T-helper 1 cell (primary cell): ENCODE measurements at places on chromosomes 12 and 14.
A peak's percentile ranks its signal among the peaks of the same experiment; 100 is the strongest.

- no peak for DNase-seq
Measured at GRCh38 chr14:105181549-105182295, 610 bp upstream of the NUDT14 start.

DNA sequence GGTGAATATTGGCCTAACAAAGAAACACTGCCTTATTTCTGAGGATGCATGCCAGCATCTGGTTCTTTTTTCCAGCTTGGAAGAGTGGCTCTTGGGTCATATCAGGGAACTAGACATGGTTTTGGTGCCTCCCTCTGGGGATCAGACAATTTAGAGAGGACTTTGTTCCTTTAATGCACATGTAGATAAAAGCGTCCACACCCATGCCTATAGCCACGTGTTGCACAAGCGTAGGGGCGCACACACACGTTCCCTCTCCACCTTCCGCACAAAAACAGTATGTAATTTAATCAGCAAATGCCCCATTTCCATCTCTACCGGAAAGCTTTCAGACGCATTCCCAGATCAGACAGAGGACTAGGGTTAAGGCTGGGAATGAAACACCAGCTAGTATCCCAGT is 61.7 kb upstream of the RIC8B start:
- DNase-seq, result no peak

GRCh38 chr14:21233457-21234076 is 35.7 kb downstream of the HNRNPC start:
- no peak for DNase-seq

DNA sequence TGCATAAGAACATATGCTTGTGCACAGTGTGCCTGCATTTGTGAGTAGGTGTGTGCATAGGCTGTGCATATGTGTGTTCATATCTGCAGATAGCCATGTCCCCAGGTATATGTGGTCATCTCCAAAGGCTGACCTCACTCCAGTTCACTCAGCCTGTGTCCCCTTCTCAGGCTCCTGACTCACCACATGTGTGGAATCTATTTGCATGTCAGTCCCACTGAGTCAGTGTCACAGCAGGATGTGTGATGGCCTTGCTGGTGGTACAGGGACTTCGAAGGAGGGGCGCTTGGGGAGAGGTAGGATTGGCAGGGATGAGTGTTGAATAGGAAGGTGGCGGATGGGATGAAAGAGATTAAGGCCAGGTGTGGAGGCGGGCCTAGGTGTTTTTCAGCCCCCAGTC is 35.5 kb downstream of the KRT80 start:
- no peak for DNase-seq

DNA sequence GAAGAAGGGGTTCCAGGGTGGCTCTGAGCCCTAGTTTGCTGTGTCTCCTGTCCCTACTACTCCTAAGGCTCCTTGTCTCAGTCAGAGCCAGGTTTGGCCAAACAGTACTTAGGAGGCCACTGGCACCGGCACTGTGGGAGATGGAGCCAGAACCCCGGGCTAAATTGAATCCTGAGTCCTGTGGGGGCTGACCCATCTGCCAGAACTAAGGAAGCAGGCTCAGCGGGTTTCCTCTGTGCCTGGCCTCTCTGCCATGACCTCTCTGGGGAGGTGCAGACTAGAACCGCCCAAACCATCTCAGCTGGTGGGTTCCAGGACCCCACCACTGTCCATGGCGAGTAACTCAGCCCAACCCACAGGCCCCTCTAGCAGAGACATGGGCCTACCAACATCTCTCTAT is 5.5 kb downstream of the ACTN1 start:
- DNase-seq, result no peak

DNA sequence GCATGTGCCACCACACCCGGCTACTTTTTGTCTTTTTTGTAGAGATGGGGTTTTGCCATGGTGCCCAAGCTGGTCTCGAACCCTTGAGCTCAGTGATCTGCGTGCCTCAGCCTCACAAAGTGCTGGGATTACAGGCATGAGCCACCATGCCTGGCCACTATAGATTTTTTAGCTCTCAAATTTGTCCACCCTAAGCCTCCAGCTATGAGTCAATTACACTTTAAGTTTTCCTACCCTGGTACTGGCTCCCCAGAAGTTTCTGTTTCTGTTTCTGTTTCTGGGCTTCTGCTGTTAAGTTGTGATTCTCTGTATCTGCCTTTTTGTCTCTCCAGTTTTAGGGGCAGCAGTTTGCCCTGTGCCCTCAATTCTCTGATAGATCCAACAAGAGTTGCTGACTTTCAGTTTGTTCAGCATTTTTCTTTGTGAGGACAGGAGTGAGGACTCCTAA is 4.4 kb upstream of the TINF2 start:
- no peak for DNase-seq

GRCh38 chr14:51157012-51157411 is 62.1 kb upstream of the TRIM9 start:
- no peak for DNase-seq

DNA sequence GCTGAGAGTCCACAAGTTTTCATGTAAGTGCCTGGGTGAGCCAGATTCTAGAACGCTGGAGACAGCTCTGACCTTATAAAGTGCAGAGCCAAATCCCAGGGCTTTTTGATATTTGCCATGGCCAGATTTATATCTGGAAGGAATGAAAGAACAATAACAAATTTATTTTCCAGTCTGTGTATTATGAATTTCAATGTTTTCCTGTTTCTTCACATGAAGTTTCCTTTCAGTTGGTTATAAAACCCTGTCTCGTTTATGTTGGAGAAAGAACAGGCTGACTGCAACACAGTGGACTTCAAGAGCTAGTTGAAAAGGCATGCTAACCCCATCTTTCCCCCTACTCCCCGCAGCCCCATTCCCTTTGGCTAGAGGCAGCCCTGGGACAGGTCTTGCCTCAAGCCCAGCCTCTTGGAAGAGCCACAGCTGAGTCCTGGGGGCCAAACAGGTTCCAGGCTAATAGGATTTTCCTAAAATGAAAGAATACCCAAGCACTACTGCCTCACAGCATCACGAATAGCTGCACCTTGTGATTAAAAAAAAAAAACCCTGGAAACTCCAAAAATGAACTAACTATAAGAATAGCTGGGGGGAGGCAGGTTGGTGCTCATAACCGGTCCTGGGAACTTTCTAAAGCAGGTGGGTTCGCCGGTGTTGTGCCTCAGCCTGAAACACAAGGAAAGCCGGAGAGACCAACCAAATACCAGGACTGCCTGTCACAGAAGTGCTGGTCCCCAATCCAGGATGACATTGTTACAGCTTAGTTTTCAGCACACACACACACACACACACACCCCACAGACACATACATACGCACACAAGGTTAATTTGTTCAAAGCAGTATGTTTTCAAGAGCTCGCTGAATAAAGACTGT is 1.5 kb downstream of the FBLN5 start:
- no peak for DNase-seq

GRCh38 chr12:131041216-131041967 is 87.7 kb downstream of the ADGRD1 start:
- DNase-seq, result no peak

- DNase-seq, result no peak
Measured at GRCh38 chr12:121089031-121089812, 43.5 kb upstream of the P2RX7 start.

DNA sequence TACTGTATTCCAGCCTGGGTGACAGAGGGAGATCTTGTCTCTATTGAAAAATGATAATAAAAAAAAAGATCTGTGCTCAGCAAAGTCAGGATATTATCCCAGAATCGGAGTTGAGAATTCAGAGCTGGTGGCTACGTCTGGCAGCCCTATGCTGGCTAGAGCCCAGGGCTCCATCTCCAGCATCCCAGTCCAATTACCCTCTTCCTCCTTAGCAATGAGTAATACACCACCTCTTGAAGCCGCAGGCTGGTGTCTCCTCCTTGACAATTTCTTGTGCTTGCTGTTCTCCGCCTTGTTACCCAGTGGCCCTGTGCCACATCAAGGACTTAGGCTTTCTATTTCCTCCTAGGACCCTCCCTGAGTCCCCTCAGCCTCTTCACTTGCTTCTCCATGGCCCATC is 38.4 kb upstream of the DDX11 start:
- no peak for DNase-seq

GRCh38 chr14:53626761-53627160 is 329.9 kb downstream of the BMP4 start:
- DNase-seq, result no peak

GRCh38 chr12:64427988-64428387 is 23.8 kb downstream of the XPOT start:
- no peak for DNase-seq

DNA sequence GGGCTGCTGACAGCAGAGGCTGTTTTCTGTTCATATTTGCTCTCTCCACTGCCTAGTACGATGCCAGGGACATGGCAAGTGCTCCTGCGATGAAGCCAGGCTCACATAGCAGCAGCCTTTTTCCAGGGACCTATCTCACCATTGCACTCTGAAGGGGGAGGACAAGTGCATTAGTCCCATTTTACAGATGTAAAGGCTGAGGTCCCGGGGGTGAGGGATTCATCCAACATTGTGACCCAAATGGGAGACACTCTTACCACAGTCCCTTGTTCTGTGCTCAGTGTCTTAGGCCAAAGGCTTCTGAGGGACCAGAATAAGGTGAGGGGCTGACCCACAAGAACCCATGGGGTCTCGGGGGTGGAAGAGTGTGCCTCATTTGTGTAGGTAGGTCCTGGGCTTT is 21.6 kb upstream of the ESRRB start:
- DNase-seq, result no peak

DNA sequence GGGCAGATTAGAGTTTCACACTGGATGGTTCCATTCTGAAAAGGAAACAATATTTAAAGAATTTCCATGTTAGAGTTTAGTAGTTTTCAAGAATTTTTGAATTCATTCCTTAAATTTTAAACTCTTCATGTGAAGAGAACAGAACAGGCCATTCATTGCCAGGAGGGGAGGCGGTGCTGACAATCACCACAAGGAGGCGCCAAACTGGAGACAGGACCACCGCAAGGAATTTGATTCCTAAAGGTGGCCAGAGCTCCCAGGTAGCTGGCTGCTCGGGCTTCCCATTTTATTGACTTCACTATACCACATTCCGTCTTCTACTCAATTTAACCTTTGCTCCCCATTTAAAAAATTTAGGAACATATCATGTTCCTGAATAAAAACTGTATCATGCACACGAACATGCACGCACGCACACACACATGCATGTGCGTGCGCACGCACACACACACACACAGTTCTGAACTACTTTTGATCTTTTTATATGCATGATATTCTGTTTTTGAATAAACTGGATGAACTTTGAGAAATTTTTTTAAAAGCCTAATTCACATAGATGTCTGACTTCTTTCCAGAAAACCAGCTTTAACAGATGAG is 101.2 kb downstream of the NELL2 start:
- peak; percentile 8 for DNase-seq

GRCh38 chr14:65333943-65334687 is 78.4 kb upstream of the FUT8 start:
- no peak for DNase-seq

DNA sequence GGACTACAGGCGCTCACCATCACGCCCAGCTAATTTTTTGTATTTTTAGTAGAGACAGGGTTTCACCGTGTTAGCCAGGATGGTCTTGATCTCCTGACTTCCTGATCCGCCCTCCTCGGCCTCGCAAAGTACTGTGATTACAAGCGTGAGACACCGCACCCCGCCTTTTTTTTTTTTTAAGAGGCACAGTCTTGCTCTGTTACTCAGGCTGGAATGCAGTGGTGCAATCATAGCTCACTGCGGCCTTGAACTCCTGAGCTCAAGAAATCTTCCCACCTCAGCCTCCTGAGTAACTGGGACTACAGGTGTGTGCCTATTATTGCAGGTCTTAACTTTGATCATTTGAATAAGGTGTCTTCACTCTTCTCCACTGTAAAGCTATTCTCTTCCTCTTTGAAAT is 5.3 kb upstream of the GLTP start:
- DNase-seq, result no peak

DNA sequence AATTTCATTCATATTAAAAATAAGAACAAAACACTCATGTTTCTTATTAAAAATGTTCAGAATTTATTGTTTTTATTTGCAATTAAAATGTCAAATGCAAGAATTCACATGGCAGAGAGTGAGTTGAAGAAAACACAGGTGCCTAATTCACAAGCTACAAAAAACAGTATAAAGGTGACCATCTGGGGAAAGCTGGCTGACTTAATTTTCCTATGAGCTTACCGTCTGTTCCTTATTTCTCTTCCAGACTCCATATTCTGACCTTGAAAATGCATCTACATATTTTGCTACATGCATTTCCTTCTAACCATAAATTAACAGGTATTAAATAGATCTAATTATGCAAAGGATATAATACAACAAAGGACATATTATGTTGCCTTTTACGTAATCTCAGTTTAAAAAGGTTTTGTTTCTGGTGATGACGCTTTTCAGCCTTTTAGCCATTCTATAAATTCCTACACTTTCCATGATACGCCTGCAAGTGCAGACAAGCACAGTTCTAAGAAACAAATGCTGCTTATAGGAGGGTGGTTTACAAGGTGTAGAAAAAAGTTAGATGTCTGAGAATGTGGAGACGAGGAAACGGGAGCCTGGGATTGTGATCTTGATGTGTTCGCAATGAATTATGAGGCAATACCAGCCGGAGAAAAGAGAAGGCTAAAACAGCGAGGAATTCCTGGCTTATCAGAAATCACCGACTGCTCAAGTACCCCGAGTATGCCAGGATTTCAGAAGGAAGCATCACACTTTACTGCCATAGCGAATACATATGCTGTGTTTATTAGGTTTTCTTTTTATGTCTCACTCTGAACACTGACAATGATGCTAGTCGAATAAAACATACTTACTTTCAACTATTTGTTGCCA is 24.6 kb downstream of the LIN7A start:
- DNase-seq, result no peak

- no peak for DNase-seq
Measured at GRCh38 chr12:6352193-6353173, 10.6 kb upstream of the TNFRSF1A start.

DNA sequence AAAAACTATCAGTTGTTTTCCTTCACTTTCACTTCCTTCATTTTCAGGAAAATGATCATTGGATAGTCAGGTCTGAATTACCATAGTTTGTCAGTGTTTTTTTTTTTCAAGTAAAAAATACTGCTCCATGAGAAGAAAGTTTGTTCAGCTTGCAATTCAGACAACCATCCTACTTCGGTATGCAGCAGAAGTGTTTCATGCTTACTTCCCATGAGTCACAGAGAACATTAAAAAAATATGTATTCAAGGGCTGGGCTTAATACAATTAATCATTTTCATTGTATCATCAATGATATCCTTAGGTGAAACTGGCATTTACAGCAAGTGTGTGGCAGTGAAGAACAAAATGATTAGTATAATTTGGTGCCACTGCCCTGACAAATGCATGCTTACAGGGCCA is 21.6 kb downstream of the PYM1 start:
- DNase-seq, result no peak

GRCh38 chr14:95140060-95140858 is 17.1 kb downstream of the DICER1 start:
- no peak for DNase-seq

- DNase-seq, result no peak
Measured at GRCh38 chr14:52089218-52089617, 20.4 kb upstream of the NID2 start.

- no peak for DNase-seq
Measured at GRCh38 chr12:778615-779014, 26.2 kb downstream of the WNK1 start.

- peak; percentile 41 for DNase-seq
Measured at GRCh38 chr14:36069535-36069900, 107.0 kb downstream of the PTCSC3 start.
